Renal cortical epithelial cell (primary cell): ENCODE measurements at places on chromosomes 2 and 18. TPM values are rescaled to one million over a fixed set of nuclear protein-coding genes. Genes with fewer than 3 reads are reported as not detected.

- DNase-seq, result peak; percentile 53
These were observed 278.5 kb downstream of the CLIP4 start for GRCh38 chr2:29393676-29394075.

GRCh38 chr2:232273903-232274643 lies 104.5 kb upstream of the ALPP start:
- no peak for DNase-seq

DNA sequence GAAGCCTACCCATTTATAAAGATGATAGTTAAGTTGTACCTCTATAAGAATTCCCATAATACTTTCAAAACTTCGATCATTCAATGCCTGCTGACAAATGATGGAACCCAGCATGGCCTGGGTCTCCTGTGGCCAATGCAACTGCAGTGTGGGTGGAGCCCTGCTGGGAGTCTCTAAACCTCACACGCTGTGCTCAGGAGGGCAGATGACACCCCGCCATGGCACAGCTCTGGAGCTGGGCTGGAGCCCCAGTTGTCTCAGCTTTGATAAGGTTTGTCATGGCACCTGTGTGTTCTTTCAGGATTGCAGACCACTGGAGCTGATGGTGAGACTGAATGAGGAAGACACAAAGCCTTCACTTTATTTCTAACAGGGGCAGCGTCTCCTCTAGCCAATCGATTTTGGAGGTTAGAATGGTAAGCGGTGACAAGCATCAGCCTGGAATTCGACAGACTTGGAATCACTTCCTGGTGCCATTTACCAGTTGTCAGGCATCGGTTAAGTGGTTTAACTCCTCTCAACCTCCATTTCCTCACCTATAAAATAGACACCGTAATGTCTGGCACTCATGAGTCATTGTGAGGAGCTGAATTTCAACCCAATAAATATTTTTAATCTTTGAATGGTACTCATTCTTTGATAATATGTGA lies 383.6 kb upstream of the SALL3 start:
- no peak for DNase-seq

DNA sequence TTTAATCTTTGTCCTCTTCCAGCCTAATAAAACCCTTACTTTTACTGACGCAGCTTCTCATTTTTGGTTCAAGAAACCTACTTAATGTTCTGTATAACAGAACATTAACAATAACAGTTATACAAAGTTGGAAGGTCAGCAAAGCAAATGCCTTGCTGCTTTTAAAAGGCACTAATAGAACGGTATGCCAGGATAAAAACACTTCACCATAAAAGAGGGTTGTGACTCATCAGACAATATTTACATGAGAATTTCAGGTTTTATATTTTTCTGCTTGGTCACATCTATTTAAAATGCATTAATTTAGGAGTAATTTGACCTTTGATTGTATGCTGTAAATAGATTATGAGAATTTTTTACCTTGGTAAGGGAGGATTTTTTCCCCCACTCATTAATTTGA lies 3.0 kb downstream of the KLHL41 start:
- peak; percentile 39 for DNase-seq

GRCh38 chr2:26590980-26591618 lies 50.1 kb downstream of the CIB4 start:
- no peak for DNase-seq

GRCh38 chr18:50126471-50126870 lies 68.5 kb downstream of the MYO5B start:
- DNase-seq, result peak; percentile 89

GRCh38 chr2:45191146-45191863 lies 182.1 kb upstream of the SIX2 start:
- no peak for DNase-seq

DNA sequence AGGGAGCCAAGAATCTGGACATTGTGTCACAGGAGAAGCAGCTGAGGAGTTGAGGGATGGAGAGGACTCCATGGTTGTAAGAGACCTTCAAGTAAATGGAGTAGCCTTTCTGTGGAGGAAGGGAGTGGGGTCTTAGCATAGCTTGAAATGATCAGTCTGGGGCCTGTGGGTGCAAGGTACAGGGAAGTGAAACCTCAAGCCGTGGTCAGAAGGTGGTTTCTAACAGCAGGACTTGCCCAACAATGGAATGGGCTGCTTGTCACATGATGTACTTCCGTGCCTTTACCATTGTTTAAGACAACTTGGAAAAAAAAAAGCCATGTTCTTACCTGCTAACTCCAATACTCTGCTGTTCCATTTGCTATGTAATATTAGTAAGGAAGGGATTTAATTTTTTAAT lies 140.7 kb downstream of the LDLRAD4 start:
- no peak for DNase-seq

GRCh38 chr2:9032536-9033255 lies 29.2 kb upstream of the MBOAT2 start:
- DNase-seq, result no peak

DNA sequence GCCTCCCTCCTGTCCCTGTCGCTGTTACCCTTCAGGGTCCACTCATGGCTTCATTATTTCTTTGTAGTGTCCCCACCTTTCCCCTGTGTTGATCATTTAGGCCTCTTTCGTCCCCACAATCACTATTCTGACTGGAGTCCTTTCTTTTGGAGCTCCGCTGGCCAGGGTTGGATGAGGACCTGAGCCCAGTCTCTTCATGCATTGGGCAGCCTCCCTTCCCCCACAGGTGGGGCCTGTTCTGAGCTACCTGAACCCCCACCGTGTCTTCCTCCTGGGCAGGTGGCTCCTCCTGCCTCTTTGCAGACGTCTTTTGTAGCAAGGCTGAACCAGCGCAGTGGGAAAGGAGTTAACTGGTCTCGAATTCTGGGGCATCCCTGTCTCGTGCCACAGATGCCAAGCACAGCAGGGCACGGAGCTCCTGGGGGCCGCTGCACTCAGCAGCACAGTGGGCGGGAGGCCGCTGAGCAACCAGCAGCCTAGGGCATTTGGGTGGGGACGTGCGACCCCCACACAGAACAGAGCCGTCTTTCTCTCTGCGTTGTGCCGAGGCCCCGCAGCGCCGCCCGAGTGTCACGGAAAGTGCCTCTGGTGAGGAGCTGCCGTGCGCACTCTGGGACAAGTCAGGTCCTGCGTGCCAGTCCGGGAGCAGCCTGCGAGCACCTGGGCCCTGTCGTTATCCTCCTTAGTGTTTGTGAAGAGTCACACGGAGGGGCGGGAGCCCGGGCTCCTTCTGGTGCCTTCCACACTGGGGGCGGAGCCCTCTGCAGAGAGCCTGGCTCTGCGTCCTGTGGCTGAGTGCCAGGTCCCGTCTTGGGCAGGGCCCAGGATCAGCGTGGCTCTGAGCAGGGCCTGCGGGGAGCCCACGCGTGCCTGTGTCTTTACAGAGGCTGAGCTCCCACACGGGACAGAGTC lies 130.1 kb downstream of the NFATC1 start:
- DNase-seq, result no peak

GRCh38 chr18:79420033-79420745 lies 24.5 kb downstream of the NFATC1 start:
- DNase-seq, result no peak

DNA sequence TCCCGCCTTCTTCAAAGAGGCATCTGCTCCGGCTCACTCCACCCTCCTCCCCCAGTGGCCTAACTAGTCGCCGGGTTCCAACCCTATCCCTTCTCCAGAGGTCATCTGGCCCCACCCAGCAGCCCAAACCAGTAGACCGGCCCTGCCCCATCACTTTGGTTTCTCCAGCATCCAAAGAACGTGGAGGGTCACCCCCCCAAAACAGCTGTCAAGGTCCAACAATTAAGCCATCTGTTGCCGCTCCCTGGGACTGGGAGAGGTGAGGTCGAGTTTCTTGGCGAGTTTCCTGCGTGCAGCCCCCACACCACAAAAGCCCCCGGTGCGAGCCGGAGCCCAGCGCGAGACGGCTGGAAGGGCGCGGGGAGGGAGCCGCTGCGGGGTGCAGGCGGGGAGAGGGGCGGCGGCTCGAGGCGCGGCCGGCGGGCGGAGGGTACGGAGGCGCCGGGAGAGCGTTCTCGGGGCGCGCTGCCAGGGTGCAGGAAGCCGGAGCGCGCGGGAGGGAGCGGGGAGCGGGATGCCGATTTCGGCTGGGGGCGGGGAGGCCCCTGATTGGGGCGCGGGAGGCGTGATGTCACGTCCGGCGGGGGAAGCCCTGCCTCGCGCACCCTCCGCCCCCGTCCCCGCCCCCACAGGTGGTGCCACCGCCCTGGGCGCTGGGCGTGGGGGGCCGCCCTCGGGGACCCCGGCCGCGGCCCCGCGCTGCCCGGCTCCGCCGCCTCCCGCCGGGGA lies 571 bp upstream of the GPC1 start:
- DNase-seq, result peak; percentile 19

GRCh38 chr2:216807857-216808272 lies 52.0 kb downstream of the TNP1 start:
- DNase-seq, result peak; percentile 67

DNA sequence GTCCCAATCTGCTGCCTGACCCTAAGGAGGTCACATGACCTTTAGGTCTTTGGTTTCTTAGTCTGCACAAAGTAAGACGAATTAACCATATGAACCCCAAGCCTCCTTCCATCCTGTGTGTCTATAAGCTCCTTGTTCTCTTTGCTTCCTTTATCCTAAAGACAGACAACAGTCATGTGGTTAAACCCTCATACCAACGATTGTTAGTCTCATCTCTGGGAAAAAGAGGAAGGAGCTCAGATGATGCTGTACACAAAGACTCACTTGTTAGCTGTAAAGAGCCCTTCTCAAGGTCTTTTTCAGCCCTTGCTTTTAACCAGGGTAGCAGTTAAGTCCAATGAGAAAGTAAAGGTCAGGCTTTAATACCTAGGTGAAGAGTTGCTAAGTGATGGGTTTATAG lies 443.7 kb downstream of the TNS1 start:
- DNase-seq, result no peak

DNA sequence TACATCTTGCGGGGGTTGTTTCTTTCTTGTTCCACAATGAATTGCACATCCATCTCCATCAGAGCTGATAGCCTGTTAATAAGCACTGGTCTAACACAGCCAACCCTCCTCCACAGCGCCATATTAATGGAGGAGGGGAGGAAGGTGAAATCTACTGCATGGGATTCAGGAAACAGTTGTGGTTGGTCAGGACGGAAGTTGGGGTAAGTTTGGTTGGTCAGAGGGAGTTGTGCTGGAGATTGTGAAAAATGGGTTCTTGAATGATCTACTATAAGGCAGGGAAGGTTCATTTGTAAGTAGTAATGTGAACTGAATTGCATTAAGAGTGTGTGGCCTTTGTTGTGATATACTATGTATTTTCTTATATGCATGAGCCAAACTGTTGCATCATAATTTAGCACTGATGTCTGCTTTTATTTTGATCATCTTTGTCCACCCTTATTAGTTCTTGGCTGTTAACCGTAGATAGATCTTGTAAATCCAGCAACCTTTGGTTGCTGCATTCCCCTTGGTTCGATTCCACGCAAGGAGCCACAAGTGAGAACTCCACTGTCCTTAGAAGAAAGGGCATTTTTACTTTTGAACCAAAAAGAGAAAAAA lies 150.6 kb upstream of the MAPRE2 start:
- DNase-seq, result no peak

DNA sequence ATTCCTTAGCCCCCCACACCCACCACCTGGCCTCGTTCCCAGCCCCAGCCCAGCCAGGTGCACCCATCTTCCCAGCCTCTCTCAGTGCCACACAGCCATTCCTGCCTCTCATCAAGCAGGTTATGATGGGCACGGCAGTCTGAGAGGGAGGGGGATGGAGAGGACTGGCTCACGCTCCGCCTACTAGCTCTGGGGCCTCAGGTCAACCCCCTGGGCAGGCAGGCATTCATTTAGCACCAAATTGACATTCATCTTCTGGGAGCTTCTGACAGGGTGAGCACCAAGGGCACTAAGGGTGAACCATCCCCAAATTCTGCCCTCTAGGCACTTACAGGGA lies 66.2 kb upstream of the FOSL2 start:
- no peak for DNase-seq

GRCh38 chr2:136363470-136363869 lies 245.5 kb upstream of the CXCR4 start:
- DNase-seq, result no peak

GRCh38 chr18:51537487-51537886 lies 340.0 kb upstream of the MEX3C start:
- peak; percentile 42 for DNase-seq

- DNase-seq, result no peak
These were observed 132.1 kb downstream of the SH3RF3 start for GRCh38 chr2:109260886-109261700.

DNA sequence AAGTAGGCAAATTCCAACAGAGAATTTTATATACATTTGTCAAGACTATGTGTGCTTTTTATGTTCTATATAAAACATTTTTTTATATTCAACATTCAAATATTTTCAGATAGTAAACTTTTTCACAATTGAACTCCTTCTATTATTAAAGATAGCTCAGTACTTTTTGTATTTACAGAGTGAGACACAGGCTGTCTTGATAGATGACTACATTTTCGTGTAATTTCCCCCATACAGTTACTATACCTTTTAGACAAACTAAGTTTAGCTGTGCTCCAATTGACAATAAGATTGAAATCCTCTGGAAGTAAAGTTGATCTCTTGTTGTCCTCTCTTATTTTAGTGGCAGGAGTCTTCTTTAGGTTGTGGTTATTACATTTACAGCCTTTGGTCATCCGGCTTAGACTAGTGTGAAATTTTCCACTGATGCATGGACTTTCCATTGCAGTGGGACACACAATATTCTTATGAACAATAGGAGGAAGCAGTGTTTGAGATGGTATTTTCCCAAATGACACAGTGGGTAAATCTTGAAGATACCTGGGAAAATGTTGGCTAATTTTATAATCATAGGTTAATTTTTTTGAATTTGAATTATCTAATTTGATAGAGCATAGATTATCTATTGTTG lies 21.0 kb downstream of the ZSWIM2 start:
- DNase-seq, result no peak

DNA sequence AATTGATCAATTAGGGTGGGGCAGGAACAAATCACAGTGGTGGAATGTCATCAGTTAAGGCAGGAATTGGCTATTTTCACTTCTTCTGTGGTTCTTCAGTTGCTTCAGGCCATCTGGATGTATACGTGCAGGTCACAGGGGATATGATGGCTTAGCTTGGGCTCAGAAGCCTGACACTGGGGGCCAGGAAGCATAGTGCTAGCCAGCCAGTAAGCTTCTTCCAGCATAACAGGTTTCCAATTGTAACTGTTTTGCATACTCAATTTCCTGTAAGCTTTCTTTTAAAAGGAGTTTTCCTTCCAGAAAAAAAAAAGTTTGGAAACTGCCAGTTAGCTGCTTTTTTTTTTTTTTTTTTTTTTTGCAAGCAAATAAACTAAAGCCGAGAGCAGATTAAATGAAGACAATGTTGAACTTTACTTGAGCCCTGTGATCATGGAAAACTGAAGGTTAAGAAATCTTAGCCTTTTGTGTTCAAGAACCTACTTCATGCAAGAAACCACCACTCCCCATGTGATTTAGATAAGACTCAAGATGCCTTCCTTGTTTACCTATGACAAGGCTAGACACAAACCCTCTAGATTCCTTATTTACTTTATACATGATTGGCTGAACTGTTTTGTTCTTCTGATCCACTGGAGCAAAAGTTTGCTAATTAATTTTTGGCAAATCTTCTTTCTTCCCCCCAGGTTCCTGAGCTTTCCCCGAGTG lies 126.9 kb upstream of the LINC00305 start:
- no peak for DNase-seq

GRCh38 chr2:37156071-37156856 lies 516 bp downstream of the EIF2AK2 start:
- DNase-seq, result peak; percentile 35

- no peak for DNase-seq
These were observed 6.8 kb upstream of the RHOB start for GRCh38 chr2:20440001-20440560.

PAIP2B gene
- total RNA-seq, result 1.2 and 4.3 TPM in 2 replicates

COL5A2 gene
- total RNA-seq, result 9.4 and 45.5 TPM in 2 replicates

SERPINB13 gene
- total RNA-seq, result not detected in 2 replicates

ITGA6 gene
- 16.6 and 84.9 TPM in 2 replicates for total RNA-seq

HOXD13 gene
- total RNA-seq, result not detected in 2 replicates

CXCR1 gene
- total RNA-seq, result not detected in 2 replicates

ROCK1 gene
- total RNA-seq, result 19.8 and 53.8 TPM in 2 replicates

CCDC148 gene
- 4.9 and 16.0 TPM in 2 replicates for total RNA-seq
